ENCODE measurements at places on chromosomes 16 and 17.

GRCh38 chr17:80379348-80379747, 35.6 kb upstream of the ENDOV start:
- no peak for DNase-seq

GRCh38 chr17:55117164-55117563, 147.6 kb upstream of the HLF start:
- DNase-seq = no peak

- DNase-seq = no peak
Measured at GRCh38 chr16:65196420-65197075, 74.7 kb upstream of the CDH11 start.

- DNase-seq = no peak
Measured at GRCh38 chr16:23807028-23807427, 28.8 kb upstream of the PRKCB start.

DNA sequence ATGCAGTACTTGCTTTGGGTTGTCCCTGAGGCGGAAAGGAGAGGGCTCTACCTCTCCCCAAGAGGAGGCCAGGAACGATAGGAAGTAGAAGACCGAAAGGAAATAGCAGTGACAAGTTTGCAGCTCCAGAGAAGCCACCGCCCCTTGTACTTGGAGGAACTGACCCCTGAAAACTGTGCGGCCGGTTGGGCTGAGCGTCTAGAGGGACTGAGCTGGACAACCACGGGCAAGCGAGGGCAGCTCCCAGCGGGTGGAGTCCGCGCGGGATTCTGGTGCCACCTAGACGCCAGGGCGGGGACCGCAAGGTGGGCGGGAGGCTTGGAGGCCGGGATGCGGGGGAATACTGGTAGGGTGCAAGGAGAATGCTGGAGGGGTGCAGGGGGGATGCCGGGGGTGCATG, 1.3 kb upstream of the SLC6A4 start:
- no peak for DNase-seq

GRCh38 chr16:85291302-85292148, 179.3 kb upstream of the CIBAR2 start:
- DNase-seq = no peak

- DNase-seq = no peak
Measured at GRCh38 chr16:57305159-57305811, 20.8 kb upstream of the PLLP start.

DNA sequence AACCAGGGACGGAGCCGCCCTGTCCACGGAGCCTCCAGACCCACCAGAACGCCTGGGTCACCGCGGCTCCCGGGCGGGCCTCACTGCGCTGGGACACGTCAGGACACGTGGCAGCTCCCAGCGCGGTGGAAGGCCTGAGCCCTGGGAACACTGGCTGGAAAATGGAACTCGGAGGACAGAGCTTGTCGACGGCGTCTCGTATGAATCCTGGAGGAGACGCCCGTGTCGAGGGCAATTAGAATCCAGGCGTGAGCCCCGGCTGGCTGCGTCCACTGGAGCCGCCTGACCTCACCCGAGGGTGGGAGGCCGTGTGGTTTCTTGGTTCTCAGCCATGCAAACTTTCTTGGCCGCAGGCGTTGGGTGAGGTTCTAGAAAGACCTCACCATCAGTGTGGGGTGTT, 173.9 kb downstream of the LAT start:
- no peak for DNase-seq

DNA sequence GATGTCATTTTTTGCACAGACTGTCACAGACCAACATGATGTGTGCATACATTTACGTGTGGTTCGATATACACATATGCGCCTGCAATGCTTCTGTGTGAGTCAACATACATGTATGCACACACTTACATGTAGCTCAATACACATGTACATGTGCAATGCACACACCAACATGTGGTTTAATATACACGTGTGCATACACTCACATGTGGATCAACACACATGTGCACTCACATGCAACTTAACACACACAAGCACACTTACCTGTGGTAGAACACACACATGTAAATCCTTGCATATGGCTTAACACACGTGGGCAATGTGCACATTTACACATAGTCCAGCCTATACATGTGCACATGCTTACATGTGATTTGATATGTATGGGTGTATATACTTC, 97.5 kb downstream of the CYLD start:
- DNase-seq = no peak

Data from stimulated activated CD4-positive, alpha-beta T cell treated with anti-CD3 and anti-CD28 coated beads, TNF-alpha, amount 100 ng/mL, for 1 hour (primary cell).